ENCODE measurements at places on chromosomes 3 and 15.

DNA sequence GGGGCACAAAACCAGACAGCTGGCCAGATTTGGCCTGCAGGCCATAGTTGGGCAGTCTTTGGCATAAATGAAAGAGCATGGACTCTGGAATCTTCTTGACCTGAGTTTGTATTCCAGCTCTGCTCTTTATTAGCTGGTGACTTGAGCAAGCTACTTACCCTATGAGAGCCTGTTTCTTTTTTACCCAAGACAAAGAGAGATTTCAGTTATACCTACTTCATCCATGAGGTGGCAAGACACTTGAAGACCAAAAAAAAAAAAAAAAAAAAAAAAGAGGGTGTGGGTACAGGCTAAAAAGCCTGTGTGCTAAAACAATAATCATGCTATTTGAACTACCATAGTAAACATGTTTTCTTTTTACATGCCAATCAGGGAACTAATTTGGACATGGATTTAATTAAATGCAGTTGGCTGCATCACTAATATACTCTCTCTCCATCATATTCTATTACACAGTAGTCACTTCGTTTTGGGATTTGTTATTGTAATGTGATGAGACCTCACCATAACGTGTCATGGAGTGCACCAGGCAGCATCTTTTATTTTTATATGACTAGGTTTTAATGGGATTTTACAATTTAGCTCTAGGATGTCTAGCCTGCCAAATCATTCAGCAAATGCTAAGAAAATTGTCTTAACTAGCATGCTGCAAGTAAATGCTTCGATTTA is 109.2 kb upstream of the FHIT start:
- DNase-seq, result no peak

- no peak for DNase-seq
These were observed 857.9 kb upstream of the CADM2 start for GRCh38 chr3:84100861-84101260.

DNA sequence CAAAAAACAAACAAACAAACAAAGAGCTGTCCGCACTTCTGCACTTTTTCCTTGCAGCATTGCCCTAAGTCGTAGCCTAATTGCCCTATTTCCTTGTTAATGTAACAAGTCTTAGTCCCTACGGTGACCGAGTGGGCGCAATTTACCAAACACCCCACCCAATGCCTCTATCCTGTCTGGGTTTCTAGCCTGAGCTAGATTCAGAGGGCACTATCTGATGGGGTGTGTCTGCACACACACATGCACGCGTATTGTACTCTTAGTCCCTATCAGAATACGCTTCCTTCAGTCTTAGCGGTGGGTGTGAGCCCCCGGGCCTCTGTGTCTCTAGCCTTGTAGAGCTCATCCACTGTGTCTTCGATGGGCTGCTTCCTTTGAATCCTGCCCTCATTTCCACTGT is 125.9 kb upstream of the DLG1 start:
- no peak for DNase-seq

- no peak for DNase-seq
These were observed 33.5 kb downstream of the CCDC13 start for GRCh38 chr3:42739401-42740158.

DNA sequence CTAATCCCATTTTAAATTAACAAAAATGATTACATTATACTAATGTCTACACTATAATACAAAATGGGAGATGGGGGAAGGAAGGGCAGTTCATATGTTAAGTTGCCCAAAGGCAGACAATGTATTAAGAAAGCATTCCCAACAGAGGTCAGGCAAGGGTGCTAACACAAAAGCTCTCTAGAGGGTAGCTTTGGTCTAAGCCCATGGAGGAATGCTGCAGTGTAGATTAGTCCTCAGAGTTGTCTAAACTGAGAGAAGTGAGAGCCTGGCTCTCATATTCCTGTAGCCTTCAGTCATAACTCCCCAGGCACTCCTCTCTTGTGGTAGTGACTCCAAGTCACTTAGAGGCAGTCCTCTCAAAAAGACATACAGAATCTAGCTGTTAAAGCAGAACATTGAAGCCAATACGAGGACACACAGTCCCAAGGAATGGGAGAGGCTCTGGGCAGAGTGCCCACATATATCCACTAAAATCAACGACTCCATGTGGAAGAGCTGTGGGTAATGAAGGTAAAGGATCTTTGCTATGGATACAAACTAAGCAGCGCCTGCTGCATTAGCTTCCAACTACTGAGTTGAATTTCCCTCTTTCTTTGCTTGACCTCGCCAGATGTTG is 14.5 kb downstream of the NEK10 start:
- no peak for DNase-seq

- no peak for DNase-seq
These were observed 6.9 kb downstream of the MTMR10 start for GRCh38 chr15:30984542-30984941.

All from stimulated activated CD8-positive, alpha-beta memory T cell treated with anti-CD3 and anti-CD28 coated beads, Interleukin-15, amount 100 ng/mL, for 4 hours (primary cell).